Mucosa of gallbladder (tissue), 1 donor: ENCODE measurements at places on chromosomes 1 and 21. TPM values are rescaled to one million over a fixed set of nuclear protein-coding genes. Genes with fewer than 3 reads are reported as not detected.
A peak's percentile ranks its signal among the peaks of the same experiment; 100 is the strongest.

The SPATA46 gene
- total RNA-seq, result not detected

- no peak for DNase-seq
Measured at GRCh38 chr1:189084811-189085210, 1392.9 kb downstream of the BRINP3 start.

DNA sequence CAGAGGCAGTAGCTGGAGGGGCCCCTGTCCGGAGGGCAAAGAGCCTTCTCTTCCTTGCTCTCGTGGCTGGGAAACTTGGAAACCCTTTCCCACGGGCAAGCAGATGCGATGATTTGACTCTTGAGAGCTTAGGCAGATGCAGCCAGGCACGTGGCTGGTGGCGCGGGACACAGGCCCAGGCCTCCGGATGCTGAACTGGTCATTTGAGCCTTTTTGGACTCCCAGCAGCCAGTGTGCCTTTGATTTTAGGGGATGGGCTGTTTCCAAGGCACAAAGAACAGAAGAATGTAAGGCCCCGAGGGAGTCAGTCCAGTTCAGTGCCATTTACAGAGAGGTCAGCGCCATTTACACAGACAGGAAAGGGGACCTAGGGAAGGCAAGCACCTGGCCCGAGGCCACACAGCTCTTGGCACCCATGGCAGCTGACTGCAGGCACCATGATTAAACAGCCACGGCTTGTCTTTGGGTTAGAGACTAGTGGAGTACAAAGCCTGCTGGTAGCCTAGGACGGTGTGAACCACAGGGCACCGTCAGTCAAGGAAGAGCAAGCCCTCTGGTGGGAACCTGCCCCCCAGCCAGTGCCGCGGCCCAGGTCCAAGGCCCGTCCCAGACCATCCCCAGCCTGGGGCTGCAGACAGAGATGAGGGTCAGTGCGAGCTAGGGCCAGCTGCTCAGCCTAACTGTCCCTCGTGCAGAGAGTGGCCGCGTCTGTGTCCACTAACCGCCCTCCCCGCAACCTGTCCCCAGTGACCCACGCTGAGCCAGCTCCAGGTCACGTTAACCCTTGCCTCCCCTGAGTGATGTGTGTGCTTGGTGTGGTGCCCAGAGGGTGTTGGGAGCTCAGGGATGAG lies 20.4 kb upstream of the CCDC27 start:
- no peak for DNase-seq

DNA sequence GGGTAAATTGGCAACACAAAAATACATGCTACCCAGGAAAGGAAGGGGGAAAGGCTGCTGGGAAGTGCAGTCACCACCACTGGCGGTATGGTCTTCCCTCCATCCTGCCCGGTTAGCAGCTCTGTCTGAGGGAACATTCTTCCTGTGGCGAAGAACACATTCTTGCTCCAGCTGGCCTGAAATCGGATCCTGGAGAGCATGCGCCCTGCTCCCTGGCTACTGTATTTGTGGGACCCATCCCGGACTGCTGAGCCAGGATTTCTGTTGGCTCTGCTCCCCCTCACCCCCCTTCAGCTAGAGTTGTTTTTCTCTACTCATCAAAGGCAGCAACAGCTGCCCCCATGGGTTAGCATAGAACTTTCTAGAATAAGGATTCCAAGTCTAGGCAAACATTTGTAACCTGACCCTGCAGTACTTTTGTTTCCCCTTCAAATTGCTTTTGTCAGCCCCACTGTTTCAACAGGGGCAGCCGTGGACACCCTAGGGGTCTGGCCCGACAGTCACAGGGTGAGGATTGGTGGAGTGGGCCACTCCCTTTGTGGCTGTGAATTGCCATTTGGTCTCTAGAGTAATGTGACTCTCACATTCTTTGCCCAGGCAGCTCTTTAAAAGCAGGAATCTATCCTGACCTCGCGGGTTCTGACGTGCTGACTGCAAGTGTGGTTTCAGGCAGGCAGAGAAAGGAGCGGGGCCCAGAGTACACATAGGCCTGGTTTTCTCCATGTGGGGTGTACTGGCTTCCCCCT lies 157.7 kb downstream of the TOMM20 start:
- DNase-seq, result peak; percentile 80

DNA sequence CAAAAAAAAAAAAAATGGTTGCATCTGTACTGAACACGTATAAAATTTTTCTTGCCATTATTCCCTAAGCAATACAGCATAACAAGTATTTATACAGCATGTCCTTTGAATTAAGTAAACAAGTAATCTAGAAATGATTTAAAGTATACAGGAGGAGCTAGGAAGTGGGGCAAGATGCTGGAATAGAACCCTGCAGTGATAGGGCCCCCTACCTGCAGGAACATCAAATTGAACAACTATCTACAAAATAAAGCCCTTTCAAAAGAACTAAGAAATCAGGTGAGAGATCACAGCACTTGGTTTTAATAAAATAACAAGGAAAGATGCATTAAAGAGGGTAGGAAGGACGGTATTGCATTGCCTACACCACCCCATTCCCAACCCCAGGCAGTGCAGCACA lies 10.9 kb downstream of the TSHB start:
- no peak for DNase-seq
